ENCODE measurements at places on chromosomes 5 and 9.

DNA sequence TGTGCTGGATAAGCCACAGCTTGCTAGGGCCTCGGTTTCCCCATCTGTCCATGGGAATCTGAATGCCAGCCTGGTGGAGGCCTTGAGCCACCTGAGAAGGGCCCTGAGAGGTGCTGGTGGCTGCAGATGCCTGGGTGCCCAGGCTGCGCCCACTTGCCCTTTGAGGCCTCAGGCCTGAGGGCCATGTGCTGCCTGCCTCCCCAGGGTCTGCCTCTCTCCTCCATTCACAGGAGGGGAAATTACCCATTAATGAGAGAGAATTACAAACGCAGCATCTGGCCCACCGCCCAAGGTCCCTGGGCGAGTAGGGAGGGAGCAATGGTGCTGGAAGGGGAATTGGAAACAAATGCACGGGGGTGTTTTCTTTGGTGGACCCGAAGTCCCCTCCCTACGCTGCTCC is 59.6 kb downstream of the BARX1 start:
- H3K4me1 ChIP-seq: peaks cover 3% of the 10 kb centered on the region
- H3K27me3 ChIP-seq: peaks cover 29% of the 10 kb centered on the region
- no peak overlapping the region for H3K27ac ChIP-seq
- H3K4me3 ChIP-seq: no peak overlapping the region
- DNase-seq: no peak
- no peaks in the 10 kb centered on the region for H3K36me3 ChIP-seq

- H3K27ac ChIP-seq: no peak overlapping the region
- no peaks in the 10 kb centered on the region for H3K36me3 ChIP-seq
- H3K4me3 ChIP-seq: no peak overlapping the region
Measured at GRCh38 chr5:130066644-130067043, 162.4 kb downstream of the CHSY3 start.

- H3K4me3 ChIP-seq: no peak overlapping the region
- H3K27me3 ChIP-seq: no peaks in the 10 kb centered on the region
- no peak overlapping the region for H3K27ac ChIP-seq
- H3K36me3 ChIP-seq: no peaks in the 10 kb centered on the region
- no peak for DNase-seq
- peaks cover 7% of the 10 kb centered on the region for H3K4me1 ChIP-seq
Measured at GRCh38 chr5:107529618-107530017, 141.1 kb downstream of the EFNA5 start.

- H3K4me1 ChIP-seq: no peaks in the 10 kb centered on the region
- no peak overlapping the region for H3K4me3 ChIP-seq
- H3K36me3 ChIP-seq: peaks cover 2% of the 10 kb centered on the region
- no peak for DNase-seq
- no peaks in the 10 kb centered on the region for H3K27me3 ChIP-seq
Measured at GRCh38 chr5:157473383-157474320, 13.6 kb downstream of the NIPAL4 start.
